Activated gamma-delta T cell treated with Interleukin-2 at 50 U/mL for 16 hours (primary cell): ENCODE measurements at places on chromosomes 6 and 20.

DNA sequence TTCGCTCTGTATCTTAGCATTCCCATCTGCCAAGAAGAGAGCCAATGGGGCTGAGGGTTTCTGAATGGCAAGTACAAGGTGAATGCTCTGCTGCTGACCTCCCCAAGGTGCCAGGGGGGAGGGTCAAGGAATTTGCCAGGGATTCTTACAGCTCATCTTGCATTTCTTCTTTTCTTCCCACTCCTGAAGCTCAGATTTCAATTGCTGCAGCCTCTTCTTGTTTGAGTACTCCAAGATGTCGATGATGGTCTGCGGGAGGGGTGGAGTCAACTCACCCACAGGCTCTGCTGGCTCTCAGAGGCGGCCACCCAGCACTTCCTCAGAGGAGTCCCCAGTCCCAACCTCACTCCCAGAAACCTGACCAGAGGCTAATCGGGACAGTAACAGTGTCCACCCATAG is 12.4 kb downstream of the C20orf96 start:
- no peak for DNase-seq

GRCh38 chr20:33983371-33983770 is 10.3 kb upstream of the RALY start:
- DNase-seq = no peak

DNA sequence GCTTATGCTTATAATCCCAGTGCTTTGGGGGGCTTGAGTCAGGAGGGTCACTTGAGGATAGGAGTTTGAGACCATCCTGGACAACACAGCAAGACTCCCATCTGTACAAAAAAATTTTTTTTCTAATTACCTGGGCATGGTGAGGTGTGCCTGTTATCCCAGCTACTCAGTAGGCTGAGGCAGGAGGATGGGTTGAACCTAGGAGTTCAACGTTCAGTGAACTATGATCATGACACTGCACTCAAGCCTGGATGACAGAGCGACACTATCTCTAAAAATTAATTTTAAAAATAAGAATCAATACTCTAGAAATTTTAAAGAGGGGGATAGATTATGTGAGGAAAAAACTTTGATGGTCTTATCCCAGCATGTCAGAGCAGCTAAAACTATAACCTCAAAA is 44.1 kb downstream of the SLC23A2 start:
- DNase-seq = no peak

- DNase-seq = no peak
These were observed 5.3 kb upstream of the GUCA1B start for GRCh38 chr6:42200035-42200434.

DNA sequence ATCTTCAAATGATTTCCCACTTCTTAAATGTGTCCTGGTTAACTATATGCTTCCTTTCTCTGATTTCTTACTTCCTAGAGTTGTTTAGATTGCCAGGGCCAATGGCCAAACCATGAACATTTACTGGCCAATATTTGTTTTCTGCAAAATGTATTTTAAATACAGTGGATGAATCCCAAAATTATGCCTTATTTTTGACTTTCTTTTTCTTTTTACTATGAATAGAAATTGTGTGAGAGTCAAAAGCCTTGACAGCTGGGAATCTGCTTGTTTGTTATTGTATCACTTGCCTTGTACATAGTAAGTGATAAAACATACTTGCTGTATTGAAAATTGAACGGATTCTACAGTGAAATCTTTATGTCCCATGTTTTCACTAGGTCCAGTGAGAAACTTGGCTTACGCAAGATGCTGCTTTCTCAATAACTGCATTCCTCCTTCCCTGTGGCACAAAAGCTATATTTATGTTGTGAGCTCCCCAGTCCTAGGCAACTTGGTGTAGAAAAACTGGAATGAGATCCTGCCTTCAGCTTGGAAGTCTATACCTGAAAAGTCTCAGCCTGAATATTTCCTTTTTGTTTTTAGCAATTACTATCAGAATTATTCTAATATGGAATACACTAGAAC is 295.2 kb downstream of the EPHA7 start:
- DNase-seq = no peak

DNA sequence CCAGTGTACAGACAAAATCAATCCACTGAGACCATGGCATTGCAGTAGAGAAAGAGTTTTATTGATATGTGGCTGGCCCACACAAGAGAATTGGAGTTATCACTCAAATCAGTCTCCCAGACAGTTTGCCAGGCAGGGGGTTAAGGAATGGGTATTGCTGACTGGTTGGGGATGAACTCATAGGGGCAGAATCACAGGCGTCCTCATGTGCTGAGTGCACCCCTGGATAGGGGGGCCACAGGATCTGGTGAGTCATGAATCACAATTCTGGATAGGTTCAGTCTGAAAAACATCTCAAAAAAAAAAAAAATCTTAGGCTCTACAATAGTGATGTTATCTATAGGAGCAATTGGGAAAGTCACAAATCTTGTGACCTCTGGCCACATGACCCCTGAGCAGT is 29.5 kb upstream of the ILRUN start:
- no peak for DNase-seq

DNA sequence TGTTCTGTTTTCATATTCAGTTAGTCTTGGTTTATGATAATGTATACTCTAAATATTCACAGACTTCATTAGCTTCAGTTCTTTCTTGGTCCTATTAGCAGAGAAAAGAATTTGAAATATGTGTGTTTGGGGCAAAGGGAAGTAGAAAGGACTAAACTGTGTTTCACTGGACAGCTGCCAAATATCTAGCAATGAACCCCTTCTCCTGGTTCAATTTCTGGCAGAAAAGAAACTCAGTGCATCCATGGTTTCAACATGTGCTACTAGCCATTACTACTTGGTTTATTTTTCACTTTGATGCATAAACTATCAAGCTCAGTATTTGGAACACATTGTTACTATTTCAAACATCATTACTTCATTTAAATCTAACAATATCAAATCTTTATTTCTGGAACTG is 43.6 kb downstream of the FBXL4 start:
- no peak for DNase-seq

- DNase-seq = no peak
These were observed 1.7 kb upstream of the C6orf141 start for GRCh38 chr6:49548613-49549304.
